Pancreas (tissue), 10 donors: ENCODE measurements at places on chromosomes 7 and 10.

DNA sequence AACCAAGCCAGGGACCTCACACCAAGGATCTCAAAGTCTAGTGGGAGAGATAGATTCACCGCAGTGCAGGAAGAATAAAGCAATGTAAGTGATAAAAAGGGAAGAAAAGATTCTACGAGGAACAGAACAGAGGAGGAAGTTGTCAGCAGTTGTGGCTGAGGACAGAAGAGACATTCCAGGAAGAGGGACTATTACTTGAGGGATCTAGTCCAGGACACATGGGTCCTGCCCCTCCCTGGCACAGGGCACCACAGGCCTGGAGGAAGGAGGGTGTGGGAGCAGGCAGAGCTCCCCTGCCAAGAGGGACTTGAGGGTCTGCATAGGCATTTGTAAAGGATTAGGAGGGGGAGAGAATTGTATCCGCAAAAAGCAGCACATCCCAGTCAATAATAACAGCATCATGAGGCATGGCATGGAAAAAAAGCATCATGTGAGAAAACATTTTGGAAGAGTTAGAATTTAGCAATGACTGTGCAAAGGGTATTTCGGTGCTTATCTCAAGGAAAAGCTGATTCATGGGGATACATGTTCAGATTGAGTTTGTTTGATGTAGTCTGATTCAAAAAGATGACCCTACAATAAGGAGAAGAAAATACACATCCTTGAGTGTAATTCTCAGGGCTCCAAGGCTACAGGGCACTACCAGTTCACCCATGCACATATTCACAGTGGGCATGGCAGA lies 12.7 kb downstream of the C10orf71 start:
- no peak for DNase-seq

DNA sequence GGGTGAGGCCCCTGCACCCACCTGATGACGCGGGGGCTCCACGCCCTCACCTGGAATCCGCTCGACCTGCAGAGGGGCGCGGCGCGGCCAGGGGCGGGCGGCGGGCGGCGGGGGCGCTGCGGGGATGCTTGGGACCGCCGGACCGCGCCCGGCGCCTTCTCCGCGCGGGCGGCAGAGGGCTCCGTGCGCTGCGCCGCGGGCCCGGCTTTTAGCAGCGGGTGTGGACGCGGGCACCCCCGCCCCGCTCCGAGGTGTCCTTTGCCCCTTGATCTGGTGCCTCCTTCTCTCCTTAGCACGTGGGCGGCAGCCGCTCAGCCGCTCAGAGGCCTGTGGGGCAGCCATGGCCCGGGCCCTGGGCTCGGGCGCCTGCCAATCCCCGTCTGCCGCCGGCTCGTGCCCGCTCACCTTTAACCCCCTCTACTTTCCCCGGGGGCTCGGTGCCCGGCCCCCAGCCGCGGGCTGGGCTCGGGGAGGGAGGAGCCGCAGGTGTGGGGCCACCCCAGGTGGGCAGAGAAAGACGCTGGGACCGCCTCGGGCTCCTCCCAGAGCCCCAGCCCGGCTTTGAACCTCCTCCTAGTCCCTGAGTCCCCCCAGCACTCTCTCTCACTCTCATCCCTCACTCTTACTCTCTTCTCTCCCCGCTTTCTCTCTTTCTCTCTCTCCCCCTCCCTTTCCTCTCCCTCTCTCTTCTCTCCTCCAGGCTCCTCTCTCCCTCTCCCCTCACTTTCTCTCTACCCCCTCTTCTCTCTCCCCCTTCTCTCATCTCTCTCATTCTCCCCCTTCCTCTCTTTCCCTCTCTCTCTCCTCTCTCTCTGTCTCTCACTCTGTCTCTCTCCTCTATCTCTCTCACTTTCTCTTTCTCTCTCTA lies 19.7 kb upstream of the VPS37D start:
- no peak for DNase-seq

DNA sequence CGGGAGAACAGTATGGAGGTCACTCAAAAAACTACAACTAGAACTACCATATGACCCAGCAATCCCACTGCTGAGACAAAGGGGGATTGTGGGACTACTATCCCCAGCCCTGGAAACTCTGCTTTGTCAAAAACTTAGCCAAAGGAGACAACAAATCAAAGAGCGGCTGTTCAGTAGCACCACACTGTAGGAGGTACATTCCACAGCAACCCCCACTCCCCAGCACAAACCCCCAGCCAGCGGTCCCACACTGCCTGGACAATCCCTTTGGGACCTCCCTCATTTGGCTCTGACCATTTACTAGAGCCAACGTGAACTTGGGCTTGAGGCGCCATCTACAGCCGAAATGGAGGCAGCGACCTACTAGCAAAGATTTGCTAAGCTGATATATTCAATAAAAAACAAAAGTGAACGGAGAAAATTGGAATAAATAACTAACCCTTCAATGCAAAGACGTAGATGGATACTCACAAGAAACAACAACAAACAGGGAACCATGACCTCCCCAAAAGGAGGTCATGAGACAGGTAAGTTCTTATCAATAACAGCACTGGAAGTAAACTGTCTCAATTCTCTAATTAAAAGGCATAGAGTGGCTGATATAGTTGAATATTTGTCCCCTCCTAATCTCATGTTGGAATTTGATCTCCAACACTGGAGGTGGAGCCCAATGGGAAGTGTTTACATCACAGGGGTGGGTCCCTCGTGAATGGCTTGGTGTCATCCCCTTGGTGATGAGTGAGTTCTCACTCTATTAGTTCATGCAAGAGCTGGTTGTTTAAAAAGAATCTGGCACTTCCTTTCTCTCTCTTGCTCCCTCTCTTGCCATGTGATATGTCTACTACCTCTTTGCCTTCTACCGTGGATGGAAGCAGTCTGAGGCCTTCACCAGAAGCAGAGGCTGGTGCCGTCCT lies 119.0 kb upstream of the KCNMA1 start:
- peak; percentile 21 for DNase-seq

DNA sequence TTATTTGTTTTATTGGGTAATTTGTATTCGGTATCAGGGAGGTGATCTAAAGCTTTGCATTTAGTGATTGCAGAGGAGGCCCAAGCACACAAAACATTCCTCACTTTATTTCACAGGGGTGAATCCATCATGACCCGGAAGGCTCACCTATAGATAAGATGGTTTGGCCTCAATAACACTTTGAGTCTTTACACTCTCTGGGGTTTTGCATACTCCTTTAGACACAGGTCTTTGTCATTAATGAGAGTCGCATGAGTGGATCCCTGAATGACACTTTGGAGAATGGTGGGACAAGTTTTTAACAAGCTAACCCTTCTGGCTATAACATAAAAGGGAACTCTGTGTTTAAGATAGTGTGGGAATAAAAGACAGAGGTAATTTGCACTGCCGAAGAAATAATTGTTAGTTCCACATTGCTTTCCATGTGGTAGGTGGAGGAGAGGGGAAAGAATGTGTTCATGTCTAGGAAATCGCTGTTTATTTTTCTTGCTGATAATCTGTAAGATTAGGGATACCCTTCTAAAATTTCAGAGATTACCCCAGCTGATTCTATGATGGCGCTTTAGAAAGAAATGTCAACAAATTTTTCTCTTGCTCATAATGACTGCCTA lies 455.8 kb downstream of the TFEC start:
- no peak for DNase-seq

- DNase-seq = no peak
These were observed 331.0 kb downstream of the ADARB2 start for GRCh38 chr10:1406132-1406966.

- DNase-seq = peak; percentile 54
These were observed 1.2 kb downstream of the CASD1 start for GRCh38 chr7:94510582-94511496.

DNA sequence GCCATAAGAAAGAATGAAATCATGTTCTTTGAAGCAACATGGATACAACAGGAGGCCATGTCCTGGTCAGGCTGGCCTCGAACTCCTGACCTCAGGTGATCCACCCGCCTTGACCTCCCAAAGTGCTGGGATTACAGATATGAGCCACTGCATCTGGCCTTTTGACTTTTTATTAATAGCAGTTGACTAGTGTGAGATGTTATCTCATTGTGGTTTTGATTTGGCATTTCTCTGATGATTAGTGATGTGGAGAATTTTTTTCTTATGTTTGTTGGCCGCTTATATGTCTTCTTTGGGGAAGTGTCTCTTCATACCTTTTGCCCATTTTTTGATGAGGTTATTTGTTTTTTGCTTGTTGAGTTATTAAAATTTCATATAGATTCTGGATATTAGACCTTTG lies 400.9 kb downstream of the SUGCT start:
- DNase-seq = no peak

DNA sequence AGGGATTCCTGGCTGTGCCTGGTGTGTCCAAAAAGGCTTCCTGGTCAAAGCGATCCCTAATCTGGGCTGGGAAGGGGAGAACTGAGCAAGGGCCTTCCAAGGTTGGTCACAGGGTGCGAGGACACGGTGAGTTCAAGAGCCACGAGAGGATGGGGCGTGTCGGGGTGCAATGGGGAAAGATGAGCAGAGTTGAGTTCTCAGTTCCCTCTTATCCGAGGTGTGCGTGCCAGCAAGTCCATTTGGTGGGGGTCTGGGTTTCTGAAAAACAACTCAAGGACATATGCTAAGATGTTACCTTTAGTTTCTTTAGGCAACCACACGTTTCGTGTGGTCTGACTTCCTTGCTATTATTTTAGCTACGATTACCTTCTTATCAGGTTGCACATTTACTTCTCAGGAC lies 1.3 kb downstream of the ZNF775 start:
- no peak for DNase-seq

DNA sequence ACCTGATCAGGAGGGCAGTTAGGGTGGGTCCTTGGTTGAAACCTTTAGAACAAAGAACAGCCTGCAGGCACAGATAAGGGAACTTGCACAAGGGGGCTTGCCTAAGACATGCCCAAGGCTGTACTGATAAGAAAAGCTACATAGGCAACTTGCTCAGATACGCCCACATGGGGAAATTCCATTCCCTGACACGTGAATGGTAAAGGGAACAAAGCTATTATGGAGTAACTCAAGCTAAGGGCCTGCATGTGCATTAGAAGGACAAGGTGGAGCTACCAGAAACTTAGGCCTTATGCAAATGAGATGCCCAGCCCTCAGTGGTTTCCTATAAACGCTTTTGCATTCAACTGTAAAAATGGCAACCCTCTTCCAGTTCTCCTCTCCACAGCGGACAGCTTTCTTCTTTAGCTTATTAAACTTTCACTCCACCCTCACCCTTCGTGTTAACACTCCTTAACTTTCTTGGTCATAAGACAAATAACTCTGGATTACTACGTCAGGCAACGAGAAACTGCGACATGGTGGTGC lies 1192.1 kb upstream of the CELF2 start:
- no peak for DNase-seq

- no peak for DNase-seq
These were observed 202.2 kb downstream of the VTI1A start for GRCh38 chr10:112649006-112649821.

GRCh38 chr7:66537380-66537779 lies 91.3 kb upstream of the KCTD7 start:
- DNase-seq = no peak

GRCh38 chr7:129801882-129802281 lies 150.9 kb downstream of the UBE2H start:
- DNase-seq = no peak

DNA sequence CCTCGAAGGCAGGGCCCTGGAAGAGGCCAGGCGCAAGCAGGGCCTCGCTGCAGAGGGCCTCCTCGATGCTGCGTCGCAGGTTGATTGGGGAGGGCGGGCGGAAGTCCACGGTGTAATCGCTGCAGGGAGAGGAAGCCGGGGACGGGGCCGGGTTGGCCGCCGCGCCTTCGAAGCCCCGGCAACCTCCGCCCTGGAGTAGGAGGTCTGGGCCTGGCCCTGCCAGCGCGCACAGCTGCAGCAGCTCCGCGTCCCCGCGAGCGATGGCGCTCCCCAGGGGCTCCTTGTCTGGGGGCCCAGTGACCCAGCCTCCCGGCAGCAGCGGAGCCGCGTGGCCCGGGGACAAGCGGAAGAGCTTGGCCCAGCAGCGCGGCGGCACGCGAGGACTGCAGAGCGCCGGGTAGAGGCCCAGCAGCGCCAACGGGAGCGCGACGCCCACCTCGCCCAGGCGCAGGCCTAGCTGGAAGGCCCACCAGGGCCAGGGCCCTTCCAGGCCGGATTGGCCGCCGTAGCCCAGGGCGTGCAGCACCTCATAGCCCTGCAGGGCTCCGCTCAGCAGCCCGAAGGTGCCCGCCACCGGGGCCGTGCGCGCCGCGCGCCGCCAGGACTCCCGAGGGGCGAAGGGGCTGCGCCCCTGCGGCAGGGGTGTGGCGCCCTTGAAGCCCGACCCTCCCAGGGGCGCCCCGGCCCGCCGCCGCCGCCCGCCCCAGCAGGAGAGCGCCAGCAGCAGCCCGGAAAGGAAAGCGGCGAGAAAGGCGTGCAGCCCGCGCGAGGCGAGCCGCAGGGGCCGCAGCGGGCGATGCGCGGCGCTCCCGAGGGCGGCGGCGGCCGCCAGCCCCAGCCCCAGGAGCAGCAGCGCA lies 7.8 kb upstream of the RBM28 start:
- DNase-seq = peak; percentile 73

DNA sequence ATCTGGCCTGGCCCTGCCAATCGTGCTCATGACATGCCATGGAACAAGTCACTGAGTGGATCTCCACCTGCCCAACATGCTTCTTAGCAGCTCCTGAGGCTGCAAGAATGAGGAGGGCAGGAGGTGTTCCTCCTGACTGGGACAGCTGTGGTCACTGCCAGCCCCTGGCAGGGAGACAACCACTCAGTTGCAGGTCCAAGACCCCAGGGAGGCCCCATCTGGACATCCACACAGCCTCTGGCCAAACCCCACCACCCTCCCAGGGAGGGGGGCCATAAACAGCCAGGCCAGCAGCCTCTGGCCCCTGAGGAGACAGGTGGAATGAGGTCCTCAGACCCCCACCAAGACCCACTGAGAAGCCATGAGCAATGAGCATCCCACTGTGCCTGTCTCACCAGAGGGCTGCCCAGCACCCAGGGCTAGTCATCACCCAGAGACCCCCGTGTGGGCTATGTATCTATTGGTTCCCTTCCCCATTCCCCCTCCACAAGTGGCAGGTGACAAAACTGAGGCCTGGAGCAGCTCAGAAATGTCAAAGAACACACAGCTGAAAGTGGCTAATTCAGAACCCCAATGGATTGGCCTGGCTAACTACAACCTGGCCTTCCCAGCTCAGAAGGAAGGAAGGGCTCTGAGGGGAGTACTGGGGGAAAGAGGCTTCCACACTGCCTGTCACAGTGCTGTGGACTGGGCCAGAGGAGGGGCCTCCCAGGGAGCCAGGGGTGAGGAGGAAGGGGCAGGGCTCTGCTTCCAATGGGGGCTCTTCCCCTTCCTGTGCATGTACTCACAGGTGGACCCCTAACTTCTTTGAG lies 3.0 kb downstream of the GPRIN2 start:
- DNase-seq = peak; percentile 16
